Activated naive CD4-positive, alpha-beta T cell (primary cell): ENCODE measurements at places on chromosomes 16 and 17.

- DNase-seq, result no peak
Observed at GRCh38 chr16:177981-178667, 1.6 kb downstream of the HBA1 start.

DNA sequence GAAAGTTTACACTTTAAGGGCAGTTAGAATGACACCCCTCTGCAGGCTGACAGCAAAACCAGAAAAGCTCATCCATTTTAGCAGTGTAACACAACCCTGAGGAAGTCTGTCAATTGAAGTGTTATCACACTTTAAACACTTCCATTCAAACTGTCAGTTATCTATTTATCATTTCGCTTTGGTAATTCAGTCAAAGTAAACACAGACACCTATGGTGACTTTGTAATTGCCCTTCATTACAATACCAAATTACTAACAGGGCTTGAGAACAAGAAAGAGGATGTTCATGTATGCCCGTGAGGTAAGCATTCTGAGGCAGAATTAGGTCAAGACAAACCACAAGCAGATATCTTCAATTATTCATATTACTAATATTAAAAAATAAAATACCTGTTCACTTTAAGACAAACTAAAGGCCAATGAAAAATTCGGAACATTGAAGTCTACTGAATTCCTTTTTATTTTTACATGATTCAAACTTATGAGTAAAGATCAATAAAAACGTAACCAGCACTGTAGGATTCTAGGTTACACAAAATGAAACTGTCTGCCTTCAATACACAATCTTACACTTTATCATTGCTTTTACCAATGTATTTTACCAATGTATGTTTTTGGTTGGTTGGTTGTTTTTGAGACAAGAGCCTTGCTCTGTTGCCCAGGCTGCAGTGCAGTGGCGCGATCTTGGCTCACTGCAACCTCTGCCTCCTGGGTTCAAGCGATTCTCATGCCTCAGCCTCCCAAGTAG lies 57.1 kb downstream of the BRIP1 start:
- no peak for DNase-seq

GRCh38 chr17:10072556-10073425 lies 125.6 kb downstream of the GAS7 start:
- no peak for DNase-seq

GRCh38 chr17:9032583-9032982 lies 11.3 kb downstream of the NTN1 start:
- no peak for DNase-seq

DNA sequence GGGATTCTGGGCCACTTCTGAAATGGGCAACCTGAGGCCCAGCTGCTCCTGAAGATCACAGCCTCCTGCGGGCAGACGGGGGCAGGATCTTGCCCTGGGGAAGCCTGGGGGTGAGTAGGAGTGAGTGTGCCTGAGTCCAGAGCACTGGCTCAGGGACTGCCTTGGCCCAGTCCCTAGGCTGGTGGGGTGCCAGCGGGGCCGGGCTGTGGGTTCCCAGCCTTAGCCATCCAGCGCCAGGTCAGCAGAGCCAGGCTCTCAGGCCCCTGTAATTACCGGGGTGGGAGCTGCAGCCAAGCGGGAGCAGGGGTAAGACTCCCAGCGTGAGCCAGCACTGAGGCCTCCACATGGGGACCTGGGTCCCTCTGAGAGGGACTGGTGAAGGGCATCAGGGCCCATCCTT lies 8.2 kb downstream of the SPNS2 start:
- DNase-seq, result no peak

DNA sequence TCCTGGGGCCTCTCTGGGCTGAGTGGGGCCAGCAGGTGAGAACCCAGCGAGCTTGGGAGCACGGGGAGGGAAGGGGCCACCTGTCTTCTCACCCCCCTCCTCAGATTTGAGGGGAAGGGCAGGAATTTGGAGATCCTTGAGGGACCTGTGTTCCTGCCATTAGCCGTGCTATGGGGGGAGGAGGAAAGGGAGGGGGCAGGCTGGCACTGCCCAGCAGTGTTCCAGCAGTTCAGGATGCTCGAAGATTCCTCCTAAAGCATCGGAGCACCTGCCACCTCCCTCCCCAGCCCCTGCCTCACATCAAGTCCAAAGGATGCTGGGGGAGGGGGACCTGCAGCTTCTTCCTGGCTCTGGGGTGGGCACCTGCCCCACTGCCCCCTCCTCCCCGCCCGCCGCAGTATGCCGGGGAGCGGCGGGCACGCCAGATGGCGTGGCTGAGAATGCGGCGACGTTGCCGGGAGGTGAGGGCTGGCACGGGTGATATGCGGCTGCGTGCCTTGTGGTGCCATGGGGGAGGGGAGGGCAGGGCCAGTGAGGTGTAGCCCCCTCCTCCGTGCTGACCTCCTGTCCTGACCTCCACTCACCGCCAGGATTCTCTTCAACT lies 4.7 kb upstream of the NEUROD2 start:
- no peak for DNase-seq

DNA sequence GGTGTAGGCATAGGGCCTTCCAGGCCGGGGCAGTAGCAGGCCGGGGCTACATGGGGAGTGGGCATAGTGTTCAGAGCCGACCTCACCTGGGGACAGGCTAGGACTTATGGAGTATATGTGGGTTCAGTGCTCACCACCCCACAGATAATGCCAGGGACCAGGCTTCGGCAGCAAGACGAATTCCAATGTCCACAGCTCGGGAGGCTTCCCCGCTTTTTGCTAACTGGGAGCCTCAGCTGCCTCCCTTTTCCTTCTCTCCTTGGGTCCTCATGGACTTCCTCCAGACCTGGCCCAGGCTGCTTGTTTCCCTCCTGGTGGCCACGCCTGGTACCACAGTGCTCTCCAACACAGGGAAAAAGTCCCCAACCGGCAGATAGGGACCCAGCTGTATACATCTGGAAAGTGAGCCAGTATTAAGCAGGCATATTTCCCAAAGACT lies 20.1 kb upstream of the SLC46A1 start:
- no peak for DNase-seq

- no peak for DNase-seq
Observed at GRCh38 chr16:24988129-24988518, 27.0 kb downstream of the ARHGAP17 start.

GRCh38 chr16:89034573-89034961 lies 57.6 kb upstream of the CBFA2T3 start:
- DNase-seq, result no peak

GRCh38 chr16:85202631-85203461 lies 90.6 kb upstream of the CIBAR2 start:
- no peak for DNase-seq

GRCh38 chr16:50634947-50635346 lies 46.2 kb downstream of the SNX20 start:
- DNase-seq, result no peak

- no peak for DNase-seq
Observed at GRCh38 chr16:69495821-69496220, 69.9 kb upstream of the NFAT5 start.

DNA sequence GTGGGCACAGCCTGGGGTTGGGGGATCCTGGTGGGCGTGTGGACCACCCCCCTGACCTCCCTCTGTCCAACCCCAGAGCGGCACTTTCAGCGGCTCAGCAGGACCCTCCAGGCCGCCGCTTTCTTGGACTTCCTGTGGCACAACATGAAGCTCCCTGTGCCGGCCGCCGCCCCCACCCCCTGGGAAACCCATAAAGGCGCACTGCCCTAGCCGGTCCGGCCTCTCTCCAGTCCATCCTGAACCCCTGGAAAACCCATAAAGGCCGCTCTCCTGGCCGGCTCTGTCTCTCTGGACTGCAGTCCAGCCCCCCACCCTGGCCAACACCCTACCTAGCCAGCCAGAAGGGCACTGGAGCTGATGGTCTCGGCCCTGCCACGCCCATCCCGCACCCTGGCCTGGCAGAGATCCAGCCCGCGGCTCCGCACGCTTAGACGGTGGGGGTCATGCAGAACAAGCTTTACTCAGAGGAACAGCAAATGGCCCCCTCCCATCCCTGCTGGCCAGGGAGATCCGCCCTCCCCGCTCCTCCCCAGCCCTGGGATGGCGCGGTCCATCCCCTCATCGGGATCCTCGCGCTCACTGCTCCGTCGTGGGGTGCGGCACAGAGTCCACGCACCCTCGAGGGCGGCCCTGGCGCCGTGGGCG lies 2.7 kb downstream of the NOXO1 start:
- DNase-seq, result no peak

DNA sequence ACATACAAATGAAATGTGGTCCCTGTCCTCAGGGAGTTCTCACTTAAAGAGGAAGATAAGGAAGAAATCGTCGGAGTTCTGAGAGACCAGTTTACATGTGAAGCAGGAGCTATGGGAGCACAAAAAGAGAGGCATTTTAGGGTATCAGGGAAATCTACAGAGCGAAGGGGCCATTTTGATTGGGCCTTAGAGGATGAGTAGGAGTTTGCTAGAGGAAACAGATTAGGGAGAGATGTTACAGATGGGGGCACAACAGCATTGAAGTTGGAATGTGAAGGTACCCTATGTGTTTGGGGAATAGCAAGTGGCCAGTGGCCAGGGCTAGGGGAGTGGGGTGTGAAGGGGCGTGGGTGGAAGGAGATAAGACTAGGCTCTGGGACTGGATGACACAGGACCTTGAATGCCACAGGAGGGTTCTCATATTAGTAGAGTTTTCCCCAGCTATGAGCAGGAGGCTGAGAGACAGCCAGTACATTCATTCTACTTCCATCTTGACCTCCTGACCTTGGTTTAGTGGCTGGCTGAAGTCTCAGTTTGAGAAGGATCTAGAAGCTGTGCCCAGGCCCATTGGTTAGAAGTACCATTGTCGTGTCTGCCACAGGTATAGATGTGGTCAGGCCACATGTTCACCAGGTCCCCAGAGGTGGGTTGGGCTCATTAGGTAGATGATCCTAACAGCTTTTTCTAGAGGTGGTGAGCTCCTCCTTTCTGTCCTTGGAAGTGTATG lies 34.8 kb downstream of the CPNE2 start:
- no peak for DNase-seq

GRCh38 chr17:68835071-68835470 lies 120.1 kb downstream of the ABCA8 start:
- DNase-seq, result no peak

- DNase-seq, result no peak
Observed at GRCh38 chr16:67537636-67538591, 9.3 kb downstream of the RIPOR1 start.

GRCh38 chr17:76408037-76408849 lies 23.8 kb downstream of the SPHK1 start:
- peak; percentile 22 for DNase-seq

GRCh38 chr16:28844226-28844885 lies 1.8 kb downstream of the TUFM start:
- DNase-seq, result no peak

DNA sequence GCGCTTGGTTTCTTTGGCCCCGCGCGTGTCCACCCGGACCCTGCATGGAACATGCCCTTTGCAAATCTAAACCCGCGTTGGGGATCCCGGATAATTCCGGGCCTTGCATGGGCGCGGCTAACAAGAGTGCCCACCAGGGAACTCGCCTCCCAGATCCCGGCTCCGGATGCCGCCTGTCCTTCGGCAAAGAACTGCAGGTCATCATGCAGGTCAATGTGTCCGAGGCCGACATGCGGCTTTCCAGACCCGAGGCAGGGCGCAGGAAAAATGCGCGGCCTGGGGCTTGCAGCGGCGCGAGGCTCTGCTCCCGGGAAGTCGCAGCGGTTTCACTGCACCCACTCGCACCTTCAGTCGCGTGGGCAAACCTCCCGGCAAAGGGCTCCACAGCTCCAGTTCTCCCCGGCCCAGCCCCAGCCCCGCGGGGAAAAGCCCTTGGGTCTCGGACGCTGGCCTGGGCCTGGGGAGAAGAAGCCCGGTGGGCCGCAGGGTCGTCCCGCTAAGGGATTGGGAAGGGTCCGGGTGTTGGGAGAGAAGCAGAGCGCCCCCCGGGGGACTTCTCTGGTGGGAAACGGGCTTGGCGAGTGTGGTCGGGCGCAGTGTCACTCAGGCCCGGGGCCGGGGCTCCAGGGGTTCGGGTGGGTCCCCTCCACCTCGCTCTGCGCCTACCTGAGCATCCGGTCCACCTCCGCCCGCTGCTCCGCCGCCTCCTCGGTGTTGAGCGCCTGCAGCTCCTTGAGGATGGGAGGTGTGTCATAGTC lies 805 bp downstream of the HNF1B start:
- DNase-seq, result no peak

GRCh38 chr16:4373356-4373908 lies 1.8 kb downstream of the VASN start:
- no peak for DNase-seq

GRCh38 chr16:54175552-54176375 lies 110.8 kb downstream of the IRX3 start:
- DNase-seq, result no peak

- DNase-seq, result no peak
Observed at GRCh38 chr16:89602273-89602951, 11.0 kb upstream of the DPEP1 start.

GRCh38 chr16:46974352-46974751 lies 878 bp upstream of the DNAJA2 start:
- no peak for DNase-seq

DNA sequence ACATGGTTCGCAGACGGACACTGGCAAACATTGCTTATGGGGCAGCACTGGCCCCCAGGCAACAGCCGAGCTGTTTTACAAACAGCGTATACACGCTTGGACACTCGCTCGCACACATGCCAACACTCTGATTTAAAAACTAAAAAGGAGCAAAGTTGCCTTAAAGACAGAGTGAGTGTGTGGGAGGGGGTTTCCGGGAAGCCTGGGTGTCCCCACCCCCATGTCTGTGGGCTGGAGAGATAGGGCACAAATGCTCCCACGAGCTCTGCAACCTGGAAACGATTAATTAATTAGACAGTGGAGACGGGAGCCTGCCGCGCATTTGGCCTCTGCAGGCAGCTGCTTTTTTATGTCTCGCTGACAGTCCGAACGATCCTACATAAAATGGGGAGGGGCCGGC lies 107.9 kb upstream of the ZNF469 start:
- DNase-seq, result no peak

GRCh38 chr16:26649381-26650045 lies 417.2 kb upstream of the C16orf82 start:
- DNase-seq, result no peak

- no peak for DNase-seq
Observed at GRCh38 chr16:82363026-82363816, 193.2 kb upstream of the MPHOSPH6 start.

DNA sequence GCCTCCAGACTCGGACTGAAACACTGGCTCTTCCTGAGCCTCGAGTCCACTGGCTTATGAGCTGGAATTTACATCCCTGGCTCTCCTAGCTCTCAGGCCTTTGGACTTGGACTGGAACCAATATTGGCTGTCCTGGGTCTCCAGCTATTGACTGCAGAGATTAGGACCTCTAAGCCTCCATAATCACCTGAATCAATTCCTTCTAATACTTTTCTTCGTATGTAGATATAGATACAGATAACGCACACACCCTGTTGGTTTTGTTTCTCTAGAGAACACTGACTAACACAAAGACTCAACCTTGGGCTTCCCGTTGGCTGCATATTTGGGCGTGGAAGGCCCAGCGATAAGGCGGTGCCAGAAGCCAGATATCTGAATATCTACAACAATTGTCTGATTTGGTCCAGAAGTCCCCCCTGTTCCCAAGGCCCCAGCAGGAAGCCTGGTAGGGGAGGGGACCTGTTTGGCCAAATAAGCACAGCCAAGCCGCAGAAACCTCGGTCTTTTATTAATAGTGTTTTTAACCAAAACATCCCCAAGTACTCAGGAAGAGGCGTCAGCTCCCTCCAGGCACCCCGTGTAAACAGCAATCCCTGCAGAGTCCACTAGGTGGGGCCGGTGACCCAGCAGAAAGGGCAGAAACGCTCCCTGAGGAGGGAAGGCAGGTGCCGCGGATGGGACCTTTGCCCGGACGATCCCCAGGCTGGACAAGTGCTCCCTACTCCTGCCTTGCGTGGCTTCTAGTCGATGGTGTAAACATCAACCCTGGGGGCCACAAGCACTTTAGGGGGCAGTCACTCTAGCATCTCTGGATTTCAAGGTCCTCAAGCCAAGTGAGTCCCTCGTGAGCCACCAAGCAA lies 57.0 kb downstream of the ABR start:
- DNase-seq, result peak; percentile 68
